ENCODE measurements at places on chromosomes 1 and 21. TPM values are rescaled to one million over a fixed set of nuclear protein-coding genes. Genes with fewer than 3 reads are reported as not detected.

The MANEAL gene
- total RNA-seq: not detected

The TSPAN1 gene
- 17.4 TPM for total RNA-seq

- H3K36me3 ChIP-seq: no peaks in the 10 kb centered on the region
- H3K4me1 ChIP-seq: no peaks in the 10 kb centered on the region
- H3K27ac ChIP-seq: no peak overlapping the region
- no peak overlapping the region for H3K4me3 ChIP-seq
These were observed 33.9 kb upstream of the PDC start for GRCh38 chr1:186494832-186495271.

DNA sequence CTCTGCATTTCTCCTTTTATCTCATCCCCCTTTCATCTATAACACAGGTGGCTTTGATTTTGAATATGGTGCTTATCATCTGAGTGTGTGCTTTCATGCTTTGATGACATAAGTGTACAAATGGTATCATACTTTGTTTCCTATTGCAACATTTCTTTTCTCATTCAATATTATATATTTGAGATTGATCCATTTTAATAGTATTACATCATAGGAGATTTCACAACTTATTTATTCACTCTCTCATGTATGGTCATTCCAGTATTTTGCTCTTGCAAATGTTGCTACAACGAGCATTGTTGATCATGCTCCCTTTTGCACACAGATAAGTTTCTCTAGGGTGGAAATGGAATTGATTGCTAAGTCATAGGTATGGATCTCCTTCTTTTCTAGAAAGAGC is 302.8 kb downstream of the KIF26B start:
- no peak for DNase-seq
- no peak overlapping the region for H3K27ac ChIP-seq
- no peak overlapping the region for H3K4me3 ChIP-seq
- no peaks in the 10 kb centered on the region for H3K36me3 ChIP-seq
- no peaks in the 10 kb centered on the region for H3K27me3 ChIP-seq

DNA sequence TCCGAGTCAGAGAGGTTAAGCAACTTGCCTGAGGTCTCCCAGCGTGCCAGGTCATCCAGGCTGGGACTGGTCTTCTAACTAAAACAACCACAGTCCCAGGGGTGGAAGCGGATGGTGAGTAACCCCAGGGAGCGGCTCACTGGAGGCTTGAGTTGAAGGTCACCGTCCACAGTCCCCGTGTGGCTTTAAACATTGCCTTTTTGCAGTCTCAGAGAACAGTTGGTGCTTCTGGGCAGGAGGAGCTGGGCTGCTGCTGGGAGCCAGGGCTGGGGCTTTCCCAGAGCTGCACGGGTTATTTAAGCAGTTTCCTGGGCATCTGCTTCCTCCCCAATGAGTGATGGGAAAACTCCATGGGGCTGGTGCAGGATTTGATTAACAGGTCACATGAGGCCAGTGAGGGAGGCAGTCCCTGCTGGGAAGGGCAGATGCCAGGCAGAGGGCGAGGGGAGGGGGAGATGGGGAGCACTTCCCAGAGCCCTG is 12.3 kb downstream of the ARHGEF10L start:
- DNase-seq: no peak
- no peak overlapping the region for H3K27ac ChIP-seq
- peaks cover 14% of the 10 kb centered on the region for H3K4me1 ChIP-seq
- H3K4me3 ChIP-seq: no peak overlapping the region

Data from uterus (tissue), 4 donors.